ENCODE measurements at places on chromosomes 2 and 18. TPM values are rescaled to one million over a fixed set of nuclear protein-coding genes. Genes with fewer than 3 reads are reported as not detected.
A peak's percentile ranks its signal among the peaks of the same experiment; 100 is the strongest.

Gene REG3G
- not detected for total RNA-seq

Gene POTEC
- total RNA-seq: not detected

DNA sequence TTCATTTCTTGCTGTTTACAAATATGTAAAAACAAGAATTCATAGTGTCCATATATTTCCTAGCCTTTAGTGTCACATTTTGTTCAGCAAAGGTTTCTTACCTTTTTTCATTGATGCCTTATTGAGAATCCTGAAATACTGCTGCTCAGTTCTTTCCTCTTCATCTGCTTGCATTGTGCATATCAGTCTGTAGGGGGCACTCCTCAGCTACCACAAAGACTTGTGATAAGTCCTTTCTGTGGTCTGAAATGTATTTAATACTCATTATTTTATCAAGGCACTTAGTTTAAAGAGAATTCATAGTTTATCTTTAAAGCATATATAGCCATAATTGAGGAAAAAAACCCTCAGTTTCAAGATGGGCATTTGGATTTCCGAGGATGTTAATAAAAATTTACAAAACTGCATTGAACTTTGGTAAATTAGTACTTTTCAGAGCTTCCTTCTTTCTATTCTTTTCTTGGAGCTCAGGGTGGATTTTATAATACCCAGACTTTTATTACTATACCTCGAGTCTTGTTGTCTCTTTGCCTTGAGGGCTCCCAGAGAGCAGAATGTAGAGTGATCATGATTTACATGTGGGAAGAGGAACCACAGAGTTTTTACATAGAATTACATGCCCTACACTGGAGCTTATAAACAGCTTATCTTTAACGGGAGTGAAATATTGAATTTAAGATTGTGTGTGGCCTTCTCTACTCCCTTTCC is 570.1 kb downstream of the PLCL1 start:
- peak; percentile 82 for DNase-seq

Gene CPO
- total RNA-seq: not detected

Gene CLEC4F
- not detected for total RNA-seq

DNA sequence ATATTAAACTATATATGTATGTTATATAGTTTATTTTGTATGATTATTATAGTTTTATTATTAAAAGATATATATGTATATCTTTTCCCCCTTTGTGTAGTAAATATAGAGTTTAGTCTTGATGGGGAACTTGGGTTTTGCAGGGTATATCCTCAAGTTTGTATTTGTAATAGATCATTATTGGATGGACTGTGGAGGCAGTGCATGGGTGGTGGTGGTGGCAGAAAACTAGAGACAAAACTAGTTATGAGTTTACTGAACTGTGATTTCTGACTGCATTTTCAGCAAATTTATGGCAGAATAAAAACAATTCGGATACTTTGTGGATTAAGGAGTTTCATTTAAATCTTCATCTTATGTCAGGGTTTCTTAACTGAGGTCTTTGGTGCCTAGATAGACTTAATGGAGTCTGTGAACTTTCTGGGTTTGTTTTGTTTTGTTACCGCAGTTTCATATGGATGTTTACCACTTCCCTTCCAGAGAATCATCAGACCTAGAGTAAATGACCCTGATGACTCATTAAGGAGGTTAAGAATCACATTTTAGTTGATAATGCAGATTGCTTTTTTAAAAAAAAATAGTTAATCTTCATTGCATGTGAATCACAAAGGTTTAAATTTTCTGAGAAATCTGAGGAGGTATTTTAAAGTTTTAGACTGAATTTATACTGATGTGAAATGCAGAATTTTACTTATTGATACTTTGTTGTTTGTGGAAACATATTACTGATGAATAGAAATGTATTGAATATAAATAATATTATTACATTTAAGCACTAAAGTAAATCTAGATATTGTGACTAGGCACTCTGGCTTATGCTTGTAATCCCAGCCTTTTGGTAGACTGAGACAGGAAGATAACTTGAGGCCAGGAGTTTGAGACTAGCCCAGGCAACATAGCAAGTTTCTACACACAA is 14.5 kb downstream of the EPC2 start:
- DNase-seq: no peak

GRCh38 chr2:32865399-32866068 is 81.2 kb upstream of the LTBP1 start:
- no peak for DNase-seq

Gene ITPRID2
- total RNA-seq: 47.5 TPM

- no peak for DNase-seq
Measured at GRCh38 chr2:98772536-98772935, 41.6 kb upstream of the MGAT4A start.

GRCh38 chr2:28088970-28089369 is 198.4 kb downstream of the BABAM2 start:
- no peak for DNase-seq

Gene RAX
- total RNA-seq: not detected

GRCh38 chr2:96594691-96595152 is 43.4 kb downstream of the KANSL3 start:
- no peak for DNase-seq

- DNase-seq: no peak
Measured at GRCh38 chr2:46787364-46787763, 128.2 kb downstream of the MCFD2 start.

DNA sequence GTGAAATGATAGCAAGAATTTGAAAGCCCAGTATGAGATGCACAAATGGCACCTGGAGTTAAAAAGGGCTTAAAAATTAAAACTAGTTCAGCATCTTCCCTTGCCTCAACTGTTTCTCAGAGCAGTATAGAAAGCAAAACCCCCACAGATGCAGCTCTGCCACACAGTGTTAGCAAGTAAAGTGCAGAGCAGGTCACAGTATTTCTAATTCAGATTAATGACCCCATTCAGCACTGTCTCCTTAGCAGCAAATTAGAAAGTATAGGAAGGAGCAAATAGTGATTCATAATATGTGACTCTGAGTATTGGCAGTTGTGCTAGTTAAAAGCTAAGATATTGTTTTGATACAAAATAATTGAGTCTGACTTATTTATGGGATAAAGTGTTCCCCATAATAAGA is 73.8 kb upstream of the CCDC85A start:
- DNase-seq: no peak

GRCh38 chr2:240840435-240841060 is 20.5 kb upstream of the KIF1A start:
- peak; percentile 22 for DNase-seq

DNA sequence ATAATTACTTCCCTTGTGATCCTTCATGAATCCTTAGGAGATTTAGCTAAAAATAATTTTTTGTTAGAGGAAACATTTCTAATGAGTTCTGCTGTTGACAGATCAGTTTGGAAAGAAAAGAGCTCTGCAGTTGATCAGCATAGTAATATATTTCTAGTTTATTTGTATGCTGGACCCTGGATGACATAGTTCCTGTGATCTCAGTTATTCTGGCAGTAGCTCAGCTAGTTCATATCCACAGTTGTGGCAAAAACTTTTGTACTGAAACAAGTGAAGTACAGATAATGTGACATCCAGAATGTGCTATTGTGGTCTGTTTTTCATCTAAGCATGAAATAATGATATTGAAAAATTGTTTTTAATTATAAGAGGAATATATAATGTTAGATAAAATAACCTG is 33.7 kb downstream of the ABI2 start:
- DNase-seq: no peak

Gene KLHL14
- 0.33 TPM for total RNA-seq

Gene UGT1A5
- not detected for total RNA-seq

DNA sequence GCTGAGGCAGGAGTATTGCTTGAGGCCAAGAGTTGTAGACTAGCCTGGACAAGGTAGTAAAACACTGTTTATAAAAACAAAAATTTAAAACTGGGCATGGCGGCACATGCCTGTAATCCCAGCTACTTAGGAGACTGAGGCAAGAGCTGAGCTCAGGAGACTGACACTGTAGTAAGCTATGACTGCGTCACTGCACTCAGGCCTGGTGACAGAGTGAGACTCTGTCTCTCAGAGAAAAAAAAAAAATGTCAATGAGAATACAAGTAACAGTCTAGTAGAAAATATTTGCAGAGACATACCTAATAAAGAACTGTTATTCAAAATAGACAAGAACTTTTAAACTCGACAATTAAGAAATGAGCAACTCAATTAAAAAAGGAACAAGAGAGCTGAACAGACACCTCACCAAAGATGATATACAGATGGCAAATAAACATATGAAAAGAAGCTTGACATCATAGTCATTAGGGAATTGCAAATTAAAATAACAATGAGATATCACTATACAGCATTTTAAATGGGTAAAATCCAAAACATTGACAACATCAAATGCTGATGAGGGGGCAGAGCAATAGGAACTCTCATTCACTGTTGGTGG is 624.3 kb upstream of the ZEB2 start:
- no peak for DNase-seq

Gene MATN3
- total RNA-seq: not detected

GRCh38 chr2:76985387-76986136 is 536.6 kb downstream of the LRRTM4 start:
- DNase-seq: no peak

DNA sequence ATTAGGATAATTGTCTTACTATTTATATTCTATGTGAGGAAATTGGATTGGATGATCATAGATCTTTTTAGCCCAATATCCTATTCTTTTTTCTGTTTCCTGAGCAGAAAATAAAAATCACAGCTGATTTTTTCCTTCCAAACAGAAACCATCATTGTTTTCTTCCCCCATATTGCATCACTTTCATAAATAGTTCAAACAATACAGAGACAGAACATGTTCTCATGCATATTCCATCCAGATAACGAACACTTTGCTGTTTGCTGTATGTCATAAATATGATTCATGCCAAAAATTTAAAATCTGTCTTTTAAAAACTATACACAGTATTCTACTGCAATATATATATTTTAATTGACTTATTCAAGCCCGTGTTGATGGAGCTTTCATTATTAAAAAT is 22.0 kb upstream of the RALBP1 start:
- no peak for DNase-seq

DNA sequence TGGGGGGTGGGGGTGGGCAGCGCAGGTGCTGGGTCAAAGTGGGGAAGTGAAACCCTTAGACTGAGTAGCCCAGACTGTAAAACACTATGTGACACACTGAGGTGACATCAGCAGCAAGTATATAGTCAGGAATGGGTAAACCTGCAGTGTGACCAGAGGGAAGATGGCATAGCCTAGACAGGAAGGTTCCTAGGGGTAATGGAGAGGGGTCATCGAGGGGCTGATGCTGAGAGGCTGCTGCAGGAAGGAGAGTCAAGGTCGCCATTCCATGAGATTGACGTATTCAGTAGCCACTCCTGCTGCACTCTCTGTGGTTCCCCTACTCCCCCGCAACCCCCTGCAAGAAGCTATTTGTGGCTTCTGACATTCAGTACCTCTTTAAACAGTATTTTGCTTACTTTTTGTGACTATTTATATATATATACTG is 111.7 kb downstream of the CHST9 start:
- DNase-seq: peak; percentile 78

Gene MLPH
- total RNA-seq: not detected

DNA sequence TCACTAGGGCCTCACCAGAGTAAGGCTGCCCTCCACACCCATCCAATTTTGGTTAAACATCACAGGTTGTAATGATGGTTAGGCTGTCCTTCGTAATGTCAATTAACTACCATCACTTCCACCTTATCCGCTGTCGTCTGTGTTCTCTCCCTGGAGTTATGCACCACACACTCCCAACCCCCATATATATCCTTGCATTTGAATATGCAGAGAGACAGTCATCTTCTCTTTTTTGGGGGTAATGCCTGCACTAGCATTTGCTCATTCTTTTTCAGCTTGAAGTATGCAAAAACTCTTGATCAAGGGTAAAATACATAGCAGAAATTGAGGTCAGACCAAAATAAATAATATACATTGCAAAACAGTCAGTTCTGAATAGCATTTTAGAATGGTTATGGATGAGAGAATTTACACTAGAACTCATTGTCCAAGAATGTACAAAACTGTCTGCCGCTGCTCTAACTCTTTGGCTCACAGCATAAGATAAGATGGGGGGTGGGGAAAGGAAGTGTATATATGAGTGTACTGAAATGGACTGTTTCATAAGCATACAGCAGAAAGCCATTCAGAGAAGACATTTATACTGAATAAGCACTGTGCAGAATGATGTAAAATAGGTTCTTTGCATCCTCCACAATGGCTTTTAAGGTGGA is 397.8 kb upstream of the CHST9 start:
- no peak for DNase-seq

DNA sequence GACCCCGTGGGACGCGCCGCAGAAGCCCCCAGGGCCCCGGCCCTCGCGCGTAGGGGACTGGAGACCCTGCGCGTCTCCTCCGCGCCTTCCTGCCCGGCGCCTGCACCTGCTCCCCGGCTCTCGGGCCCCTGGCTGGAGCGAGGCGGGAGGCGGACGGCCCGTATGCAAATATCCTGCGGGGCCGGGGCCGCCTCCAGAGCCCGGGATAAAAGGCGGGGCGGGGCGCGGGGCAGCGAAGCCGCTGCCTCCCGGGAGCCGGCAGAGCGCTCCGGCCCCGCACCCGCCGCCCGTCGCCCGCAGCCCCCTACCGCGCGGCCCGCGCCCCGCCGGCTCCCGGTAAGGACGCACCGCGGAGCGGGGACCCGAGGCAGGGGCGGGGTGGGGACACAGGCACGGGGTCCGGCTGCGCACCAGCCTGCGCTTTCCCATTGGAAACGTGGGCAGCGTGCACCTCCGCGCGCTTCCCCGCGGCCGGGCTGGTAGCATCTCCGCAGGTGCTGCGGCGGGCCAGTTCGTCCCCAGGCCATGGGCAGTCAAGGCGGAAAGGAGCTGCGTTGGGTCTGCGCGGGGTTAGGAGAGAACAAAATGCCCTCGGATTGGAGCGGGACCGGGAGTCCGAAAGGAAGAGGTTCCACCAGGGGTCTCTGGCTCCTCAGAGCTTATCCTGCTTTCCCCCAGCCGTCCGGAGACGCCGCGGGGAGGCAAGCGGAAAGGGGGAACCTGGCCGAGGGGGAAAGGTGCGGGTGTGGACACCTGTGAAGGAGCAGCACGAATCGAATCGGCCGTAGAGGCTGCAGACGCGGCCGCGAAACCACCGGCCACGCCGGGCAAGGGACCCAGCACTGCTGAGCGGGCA is at the start of gene ATP6V1C2:
ATP6V1C2 (plus strand) TSS at position 235 of the 856 bp plus-strand sequence. CDS start 1,220 bp downstream, outside the sequence.
- peak; percentile 52 for DNase-seq

DNA sequence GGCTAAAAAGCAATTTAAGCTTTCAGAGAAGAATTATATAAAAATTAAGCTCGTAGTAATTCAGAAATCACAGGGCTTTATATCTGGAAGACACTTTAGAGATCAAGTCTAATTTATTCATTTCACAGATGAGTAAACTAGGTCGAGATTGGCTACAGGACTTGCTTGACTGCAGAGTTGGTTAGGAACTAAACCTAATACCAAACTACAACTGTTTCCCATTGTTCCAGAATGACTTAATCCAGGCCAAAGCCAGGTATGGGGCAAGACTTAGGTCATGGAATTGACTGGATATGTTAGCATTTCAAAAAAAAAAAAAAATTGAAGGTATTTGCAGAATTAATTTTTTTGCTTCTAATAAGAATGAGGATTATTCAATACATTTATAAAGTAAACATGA is 146.1 kb downstream of the RIT2 start:
- DNase-seq: no peak

Gene COL3A1
- not detected for total RNA-seq

All from OCI-LY7 (cell line).